ENCODE measurements at places on chromosomes 5 and 9.

DNA sequence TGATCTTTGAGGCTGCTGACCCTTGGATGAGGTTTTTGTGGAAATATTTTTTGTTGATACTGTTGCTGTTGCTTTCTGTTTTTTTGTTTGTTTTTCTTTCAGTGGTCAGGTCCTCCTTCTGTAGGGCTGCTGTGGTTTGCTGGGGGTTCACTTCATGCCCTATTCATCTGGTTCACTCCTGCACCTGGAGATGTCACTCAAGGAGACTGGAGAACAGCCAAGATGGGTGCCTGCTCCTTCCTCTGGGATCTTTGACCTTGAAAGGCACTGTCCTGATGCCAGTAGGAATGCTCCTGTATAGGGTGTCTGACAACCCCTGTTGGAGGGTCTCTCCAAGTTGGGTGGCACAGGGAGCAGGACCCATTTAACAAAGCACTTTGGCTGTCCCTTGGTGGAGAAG, 67.0 kb upstream of the ACTBL2 start:
- DNase-seq, result no peak

GRCh38 chr5:98110282-98110691, 663.2 kb upstream of the RGMB start:
- no peak for DNase-seq

DNA sequence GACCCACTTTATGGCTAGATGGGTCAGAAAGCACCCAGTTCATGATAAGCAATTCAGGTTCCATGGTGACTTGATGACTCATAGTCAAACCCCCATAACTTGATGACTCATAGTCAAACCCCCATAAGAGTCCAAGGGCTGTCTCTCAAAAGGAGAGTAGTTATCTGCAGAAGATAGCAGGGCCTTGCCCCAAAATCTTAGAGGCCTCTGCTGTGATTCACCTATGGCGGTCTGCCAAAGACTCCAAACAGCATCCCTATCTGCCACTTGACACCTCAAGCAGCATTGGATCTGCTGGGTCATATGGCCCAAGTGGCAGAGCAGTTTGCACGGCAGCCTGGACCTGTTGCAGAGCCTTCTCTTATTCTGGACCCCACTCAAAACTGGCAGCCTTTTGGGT, 395.2 kb upstream of the KIF2A start:
- DNase-seq, result no peak

GRCh38 chr9:114008667-114009410, 69.3 kb downstream of the AMBP start:
- DNase-seq, result no peak

- DNase-seq, result no peak
These were observed 166.4 kb upstream of the OTULINL start for GRCh38 chr5:14415024-14415697.

Data from HuH-7.5 (cell line).